ENCODE measurements at places on chromosomes 4 and X.

DNA sequence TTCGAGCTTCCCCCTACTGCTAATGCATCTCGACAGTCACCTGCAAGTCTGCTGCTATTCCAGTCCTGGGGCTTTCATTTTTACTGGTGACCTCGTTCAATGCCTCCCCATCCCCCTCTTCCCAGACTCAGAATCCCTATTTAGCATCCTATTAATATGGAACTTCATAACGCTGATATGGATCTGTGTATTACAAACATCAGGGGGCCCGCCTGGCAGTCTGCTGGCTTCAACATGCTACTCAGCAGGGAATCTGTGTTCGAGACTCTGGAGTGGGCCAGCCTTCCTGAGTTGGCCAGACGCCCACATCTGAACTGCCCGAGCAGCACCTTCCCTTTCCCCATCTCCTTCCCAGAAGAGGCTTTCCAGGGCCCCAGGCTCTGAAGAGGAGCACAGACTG, 173.9 kb upstream of the PPARGC1A start:
- DNase-seq: no peak

DNA sequence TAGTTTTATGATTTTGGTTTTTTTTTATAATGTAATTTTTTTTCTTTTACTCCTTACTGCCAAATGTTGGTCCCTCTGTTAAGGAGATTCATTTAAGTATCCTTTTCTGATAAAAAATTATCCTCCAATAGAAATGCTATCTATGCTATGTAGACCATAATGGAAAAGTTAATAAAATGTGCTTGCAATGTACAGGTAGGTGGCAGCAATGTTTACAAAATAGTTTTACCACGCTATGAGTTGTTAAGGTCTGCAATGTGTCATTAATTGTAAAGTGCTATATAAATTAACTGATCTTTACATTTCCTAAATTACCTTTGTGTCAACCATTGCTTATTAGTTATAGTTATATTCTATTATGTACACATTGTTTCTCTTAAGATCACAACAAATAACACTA, 3.8 kb upstream of the CENPC start:
- DNase-seq: no peak

GRCh38 chr4:100289946-100290345, 99.7 kb upstream of the DDIT4L start:
- DNase-seq: no peak

DNA sequence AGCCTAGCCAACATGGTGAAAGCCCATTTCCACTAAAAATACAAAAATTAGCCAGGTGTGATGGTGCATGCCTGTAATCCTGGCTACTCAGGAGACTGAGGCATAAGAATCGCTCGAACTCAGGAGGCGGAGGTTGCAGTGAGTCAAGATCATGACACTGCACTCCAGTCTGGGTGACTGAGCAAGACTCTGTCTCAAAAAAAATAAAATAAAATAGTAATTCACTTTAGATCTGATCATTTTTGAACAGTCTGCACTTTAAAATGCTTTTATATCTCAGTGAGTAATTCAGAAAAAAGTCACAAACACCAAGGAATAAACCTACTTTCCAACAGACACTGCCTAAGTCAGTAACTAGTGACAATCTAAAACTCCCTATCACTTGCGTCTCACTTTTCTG, 25.6 kb upstream of the CORIN start:
- DNase-seq: no peak

DNA sequence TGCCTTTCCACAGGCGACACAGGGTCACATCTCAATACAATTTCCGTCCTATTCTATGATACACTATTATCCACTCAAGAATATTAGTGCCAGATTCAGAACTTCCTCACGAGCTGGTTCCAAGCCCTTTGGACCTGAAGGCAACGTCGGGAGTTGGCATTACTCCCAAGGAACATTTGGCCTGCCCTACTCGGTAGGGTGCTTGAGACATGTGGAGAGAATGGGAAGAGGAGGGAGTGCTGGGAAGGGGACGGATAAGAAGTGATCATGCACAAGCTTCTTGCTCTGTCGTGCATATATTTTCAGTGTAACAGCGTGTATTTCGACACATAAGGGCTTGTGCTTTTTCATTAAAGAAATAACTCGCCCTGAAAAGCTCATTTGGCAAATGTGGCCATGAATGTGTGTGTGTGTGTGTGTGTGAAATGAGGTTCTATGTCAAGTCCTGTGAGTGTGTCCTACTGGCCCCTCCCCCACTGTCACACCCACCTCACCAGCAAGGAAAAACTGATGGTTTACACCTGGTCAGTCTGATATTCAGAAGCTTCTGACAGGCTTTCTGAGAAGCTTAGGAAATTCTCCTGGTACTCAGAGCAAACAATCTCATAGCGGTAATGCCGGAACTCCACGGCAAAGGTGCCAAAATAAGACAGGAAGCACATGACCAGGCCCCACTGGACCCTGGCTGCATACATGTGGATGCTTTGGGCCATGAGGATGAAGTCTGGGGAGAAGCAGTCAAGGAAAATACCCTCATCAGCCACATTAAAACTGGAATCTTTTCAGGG, 54.8 kb downstream of the ENOPH1 start:
- no peak for DNase-seq

DNA sequence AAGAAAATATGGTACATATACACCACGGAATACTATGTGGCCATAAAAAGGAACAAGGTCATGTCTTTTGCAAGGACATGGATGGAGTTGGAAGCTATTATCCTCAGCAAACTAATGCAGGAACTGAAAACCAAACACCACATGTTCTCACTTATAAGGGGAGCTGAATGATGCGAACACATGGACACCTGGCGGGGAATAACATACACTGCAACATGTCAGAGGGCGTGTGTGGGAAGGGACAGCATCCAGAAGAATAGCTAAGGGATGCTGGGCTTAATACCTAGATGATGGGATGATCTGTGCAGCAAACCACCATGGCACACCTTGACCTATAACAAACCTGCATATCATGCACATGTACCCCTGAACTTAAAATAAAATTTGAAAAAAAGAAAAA, 19.5 kb upstream of the CNKSR2 start:
- no peak for DNase-seq

GRCh38 chr4:141933978-141934377, 297.6 kb downstream of the IL15 start:
- DNase-seq: no peak

- peak; percentile 17 for DNase-seq
These were observed 4.3 kb downstream of the TMPRSS11D start for GRCh38 chr4:67879486-67879885.

DNA sequence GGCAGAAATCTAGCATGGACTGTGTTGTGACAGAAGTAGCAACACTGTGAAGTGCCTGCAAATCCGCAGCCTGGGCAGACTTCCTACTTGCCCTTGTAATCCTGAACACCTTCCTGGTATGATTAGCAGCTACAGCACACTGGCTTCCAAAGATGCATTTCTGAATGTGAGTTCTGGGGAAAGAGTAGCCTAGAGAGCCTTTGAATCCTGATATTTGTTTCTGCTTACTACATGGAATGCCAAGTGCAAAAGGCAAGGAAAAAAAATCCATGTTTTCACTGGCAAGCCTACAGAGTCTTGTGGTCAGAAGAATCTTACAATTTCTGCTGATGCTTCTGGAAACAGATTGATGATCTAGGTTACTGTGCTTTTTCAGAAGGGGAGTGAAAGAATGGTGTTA, 223.7 kb downstream of the COL25A1 start:
- DNase-seq: peak; percentile 61

GRCh38 chr4:39544580-39545315, 17.5 kb upstream of the UGDH start:
- DNase-seq: no peak

GRCh38 chrX:120647127-120647526, 17.3 kb upstream of the C1GALT1C1 start:
- no peak for DNase-seq

GRCh38 chr4:75494563-75494962, 19.6 kb downstream of the RCHY1 start:
- peak; percentile 71 for DNase-seq

DNA sequence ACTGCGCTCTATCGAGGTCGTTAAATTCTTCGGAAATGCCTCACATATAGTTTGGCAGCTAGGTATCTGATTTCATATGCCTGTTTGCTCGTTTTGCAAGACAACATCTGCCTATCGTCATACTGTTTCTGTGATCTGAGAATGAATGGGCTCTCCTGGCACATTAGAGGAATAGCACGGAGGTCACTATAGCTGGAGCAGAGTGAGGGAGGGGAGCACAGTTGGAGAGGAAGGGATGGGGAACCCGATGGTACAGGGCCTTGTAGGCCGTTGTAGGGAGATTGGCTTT, 552 bp downstream of the IKBKG start:
- DNase-seq: no peak

GRCh38 chr4:76381986-76382385, 39.0 kb downstream of the CCDC158 start:
- no peak for DNase-seq

Measured in AG09309 (cell line).